ENCODE measurements at places on chromosomes 1 and 21.

DNA sequence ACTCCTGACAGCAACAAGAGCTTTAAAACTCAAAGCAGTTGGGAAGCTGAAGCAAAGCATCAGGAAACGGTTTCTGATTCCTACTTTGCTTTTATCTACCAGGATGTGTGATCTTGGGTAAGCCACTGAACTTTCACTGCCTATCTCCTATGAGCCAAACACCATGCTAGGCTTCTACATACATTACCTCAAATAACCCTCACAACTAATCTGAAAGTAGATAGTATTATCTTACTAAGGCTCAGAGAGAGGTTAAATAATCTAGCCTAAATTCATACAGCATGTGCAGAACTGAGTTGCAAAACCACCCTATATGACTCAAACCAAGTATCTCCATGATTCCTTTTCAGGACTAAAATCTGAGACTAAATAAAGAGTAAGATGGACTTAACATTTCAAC lies 83.8 kb downstream of the EVI5 start:
- no peak for DNase-seq

DNA sequence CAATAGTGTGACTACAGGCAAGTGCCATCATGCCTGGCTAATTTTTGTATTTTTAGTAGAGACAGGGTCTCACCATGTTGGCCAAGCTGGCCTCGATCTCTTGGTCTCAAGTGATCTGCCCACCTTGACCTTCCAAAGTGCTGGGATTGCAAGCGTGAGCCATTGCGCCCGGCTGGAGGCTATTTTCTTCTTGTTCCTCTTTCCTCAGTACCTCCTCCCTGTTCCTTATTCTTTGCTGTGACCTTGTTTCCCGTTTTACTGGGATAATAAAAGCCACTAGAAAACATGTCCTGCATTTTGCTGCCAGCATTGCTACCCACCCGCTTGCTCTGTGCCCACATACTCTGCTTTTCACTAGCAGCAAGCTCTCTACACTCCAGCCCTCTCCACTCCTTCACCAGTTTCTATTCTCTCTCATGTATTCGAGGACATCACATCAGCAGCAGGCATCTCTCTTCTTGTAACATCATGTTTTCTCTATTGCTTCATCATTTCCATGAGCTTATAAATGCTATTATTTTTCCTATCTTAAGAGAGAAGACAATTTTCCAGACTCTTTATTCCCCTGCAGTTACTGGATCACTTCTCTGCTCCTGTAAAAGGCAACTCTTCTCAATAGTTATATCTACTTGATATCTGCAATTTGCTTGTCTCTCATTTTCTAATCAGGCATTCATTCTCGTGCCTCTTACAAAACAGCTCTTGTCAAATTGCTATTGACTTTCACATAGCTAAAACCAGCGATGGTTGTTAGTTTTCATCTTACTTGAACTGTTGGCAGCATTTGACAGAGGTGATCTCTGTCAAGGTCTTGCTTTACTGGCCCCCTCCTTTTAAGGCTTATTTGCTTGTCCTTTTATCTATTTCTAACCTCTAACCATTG lies 34.5 kb upstream of the C21orf91 start:
- no peak for DNase-seq

GRCh38 chr1:197904126-197904787 lies 1.8 kb downstream of the C1orf53 start:
- no peak for DNase-seq

GRCh38 chr1:24297187-24297851 lies 21.8 kb upstream of the GRHL3 start:
- DNase-seq: no peak

GRCh38 chr1:29081201-29081600 lies 42.5 kb downstream of the TMEM200B start:
- DNase-seq: no peak

DNA sequence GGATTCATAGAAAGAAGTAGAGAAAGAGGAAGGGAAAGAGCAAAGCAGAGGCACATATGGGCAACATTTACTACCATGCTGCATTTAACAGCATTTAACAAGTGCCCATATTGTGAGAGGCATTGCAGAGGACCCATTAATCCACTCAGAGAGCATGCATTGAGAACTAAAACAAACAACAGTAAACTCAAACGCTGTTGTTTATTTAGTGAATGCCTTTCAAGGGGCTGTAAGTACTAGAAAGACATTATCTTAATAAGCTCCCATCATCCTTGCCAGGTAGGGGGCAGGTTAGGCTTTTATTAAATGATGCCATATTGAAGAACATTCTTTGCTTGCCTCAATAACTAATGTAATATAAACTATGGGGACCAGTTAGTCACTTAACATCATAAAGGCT lies 254.3 kb upstream of the DAB1 start:
- no peak for DNase-seq

DNA sequence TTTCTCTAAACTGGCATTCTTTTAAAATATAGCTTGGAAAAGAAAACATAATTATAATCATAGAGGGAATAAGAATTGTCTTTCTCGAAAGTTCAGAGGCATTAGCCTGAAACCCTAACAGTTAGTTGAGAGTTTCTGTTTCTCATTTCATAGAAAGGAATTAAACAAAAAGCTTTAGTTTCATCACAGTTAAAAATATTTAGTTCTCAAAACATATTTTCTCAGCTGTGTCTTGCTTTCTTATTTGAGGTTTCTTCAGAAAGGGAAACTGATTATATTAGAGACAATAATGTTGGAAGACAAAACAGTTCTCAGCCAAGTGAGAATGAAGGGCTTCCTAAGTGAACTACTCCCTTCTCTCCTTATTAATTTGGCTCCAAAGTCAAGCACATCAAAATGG lies 75.4 kb upstream of the C1orf105 start:
- DNase-seq: no peak

- no peak for DNase-seq
Observed at GRCh38 chr1:49394200-49394599, 617.5 kb upstream of the BEND5 start.

DNA sequence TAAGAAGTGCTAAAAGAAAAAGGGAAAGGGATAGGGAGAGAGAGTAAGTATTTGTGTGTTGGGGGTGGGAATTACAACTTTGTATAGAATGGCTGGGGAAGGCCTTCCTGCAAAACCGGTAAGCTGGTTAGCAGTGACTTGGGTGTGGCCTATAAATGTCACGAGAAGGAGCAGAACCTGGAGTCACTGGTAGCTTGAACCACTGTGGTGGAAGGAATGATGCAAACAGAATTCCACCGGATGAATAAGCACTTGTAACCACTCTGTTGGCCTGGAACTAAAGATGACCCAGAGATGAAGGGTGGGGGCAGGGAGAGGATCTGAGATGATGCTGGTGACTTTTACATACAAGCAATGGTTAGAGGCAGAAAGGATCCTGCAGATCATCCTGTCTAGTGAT lies 8.9 kb downstream of the XKR8 start:
- no peak for DNase-seq

- DNase-seq: no peak
Observed at GRCh38 chr1:169694304-169695075, 16.9 kb downstream of the SELL start.

GRCh38 chr1:114468710-114469468 lies 42.1 kb downstream of the TRIM33 start:
- no peak for DNase-seq

GRCh38 chr1:233439721-233440120 lies 112.2 kb downstream of the MAP3K21 start:
- DNase-seq: no peak

DNA sequence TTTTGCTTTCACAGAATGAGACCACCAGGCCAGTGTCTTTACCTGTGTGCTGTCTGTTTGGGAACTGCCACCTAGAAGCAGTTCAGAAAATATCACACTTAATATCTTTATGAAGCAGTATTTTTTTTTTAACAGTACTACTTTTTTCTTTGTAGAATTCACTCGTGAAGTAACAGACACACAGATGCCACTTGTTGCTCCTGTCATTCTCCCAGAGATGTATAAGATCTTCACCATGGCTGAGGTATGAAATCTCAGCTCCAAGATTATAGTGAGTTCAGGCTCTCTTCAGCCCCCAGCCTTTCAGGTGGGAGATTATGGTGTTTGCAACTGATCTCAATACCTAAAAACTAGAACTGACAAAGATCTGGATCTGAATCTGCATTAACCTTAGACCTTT lies 23.0 kb downstream of the IPO9 start:
- no peak for DNase-seq
